ENCODE measurements at places on chromosomes 16 and 17. TPM values are rescaled to one million over a fixed set of nuclear protein-coding genes. Genes with fewer than 3 reads are reported as not detected.

Gene OR1A1
- total RNA-seq = not detected

Gene ZFP3
- 6.2 TPM for total RNA-seq

Gene NLRC5
- 265 TPM for total RNA-seq

Gene MAP2K6
- total RNA-seq = 11.2 TPM

Gene LRRC45
- 171 TPM for total RNA-seq

Gene CCDC78
- total RNA-seq = 1.3 TPM

Gene KRT28
- not detected for total RNA-seq

Gene RUNDC3A
- total RNA-seq = 0.43 TPM

Gene KRT33B
- total RNA-seq = not detected

Gene FAAP100
- total RNA-seq = 51.8 TPM

Gene SYNGR2
- 44.9 TPM for total RNA-seq

Gene TERB1
- not detected for total RNA-seq

Gene TMC8
- 19.8 TPM for total RNA-seq

Gene PARD6A
- total RNA-seq = 1.1 TPM

Gene ZG16B
- total RNA-seq = not detected

Gene CLEC3A
- total RNA-seq = not detected

Gene LPO
- not detected for total RNA-seq

Gene VWA3A
- total RNA-seq = not detected

Gene PROCA1
- not detected for total RNA-seq

Gene WDR59
- total RNA-seq = 120 TPM

Gene WIPF2
- total RNA-seq = 31.5 TPM

Gene TNFSF12
- 37.2 TPM for total RNA-seq

Gene ZG16
- 1.1 TPM for total RNA-seq

Gene SMIM5
- 0.58 TPM for total RNA-seq

Gene NXN
- total RNA-seq = 47.8 TPM

Gene HCRT
- total RNA-seq = not detected

Gene ADAM11
- 1.7 TPM for total RNA-seq

Gene KRT40
- not detected for total RNA-seq

Gene KIF2B
- not detected for total RNA-seq

Gene MAPT
- 3.5 TPM for total RNA-seq

Gene GAS7
- total RNA-seq = 45.2 TPM

Gene TP53TG3C
- not detected for total RNA-seq

Gene CNOT1
- total RNA-seq = 130 TPM

Gene NOTUM
- total RNA-seq = 1.5 TPM

Gene TMEM238L
- 190 TPM for total RNA-seq

Gene CD7
- not detected for total RNA-seq
